BJ (cell line): ENCODE measurements at places on chromosomes 1 and 21. TPM values are rescaled to one million over a fixed set of nuclear protein-coding genes. Genes with fewer than 3 reads are reported as not detected.

The SELENON gene
- 29.4 and 39.9 TPM in 2 replicates for polyA plus RNA-seq

The UTS2 gene
- polyA plus RNA-seq: not detected in 2 replicates

The CELA3A gene
- not detected in 2 replicates for polyA plus RNA-seq

The ANKRD65 gene
- 0.31 and 0.43 TPM in 2 replicates for polyA plus RNA-seq

The MX1 gene
- 5.9 and 7.2 TPM in 2 replicates for polyA plus RNA-seq

The CHI3L1 gene
- 0.10 and 0.20 TPM in 2 replicates for polyA plus RNA-seq

The FAM110D gene
- not detected in 2 replicates for polyA plus RNA-seq

The NHLH1 gene
- 0.13 and 0.20 TPM in 2 replicates for polyA plus RNA-seq

The TRIM17 gene
- 0.33 and 0.55 TPM in 2 replicates for polyA plus RNA-seq

The SDC3 gene
- polyA plus RNA-seq: 15.4 and 18.0 TPM in 2 replicates

The MNDA gene
- not detected in 2 replicates for polyA plus RNA-seq

The FDPS gene
- polyA plus RNA-seq: 126 and 131 TPM in 2 replicates

The C1QTNF12 gene
- 0.42 and 0.43 TPM in 2 replicates for polyA plus RNA-seq

The SPRR5 gene
- not detected in 2 replicates for polyA plus RNA-seq

The ZNF281 gene
- 13.5 and 22.5 TPM in 2 replicates for polyA plus RNA-seq

The SETDB1 gene
- polyA plus RNA-seq: 26.2 and 30.7 TPM in 2 replicates

The SLC1A7 gene
- 0.20 and 0.63 TPM in 2 replicates for polyA plus RNA-seq

The KHDC4 gene
- 39.0 and 39.8 TPM in 2 replicates for polyA plus RNA-seq

The WNT3A gene
- polyA plus RNA-seq: not detected in 2 replicates

The PLXNA2 gene
- 1.9 and 2.7 TPM in 2 replicates for polyA plus RNA-seq

The DNAJC28 gene
- 0.38 and 0.91 TPM in 2 replicates for polyA plus RNA-seq

The RGS8 gene
- polyA plus RNA-seq: not detected in 2 replicates

The SELP gene
- polyA plus RNA-seq: not detected in 2 replicates

The DUSP12 gene
- 28.1 and 34.1 TPM in 2 replicates for polyA plus RNA-seq

The ZNF695 gene
- polyA plus RNA-seq: 0.76 and 1.0 TPM in 2 replicates

The FAM131C gene
- polyA plus RNA-seq: 0.34 and 0.47 TPM in 2 replicates

The ACTA1 gene
- 0.10 and 0.11 TPM in 2 replicates for polyA plus RNA-seq

The IGSF3 gene
- 0.10 and 0.15 TPM in 2 replicates for polyA plus RNA-seq

The NBPF20 gene
- 1.4 and 2.1 TPM in 2 replicates for polyA plus RNA-seq

The CNKSR1 gene
- polyA plus RNA-seq: 0.23 and 0.63 TPM in 2 replicates

The SMIM1 gene
- polyA plus RNA-seq: 1.0 TPM in 2 replicates

The GJB5 gene
- not detected in 2 replicates for polyA plus RNA-seq

The NBPF10 gene
- polyA plus RNA-seq: 0.77 and 1.0 TPM in 2 replicates

The FCGR3A gene
- not detected in 2 replicates for polyA plus RNA-seq

The CELA3B gene
- polyA plus RNA-seq: not detected in 2 replicates

The PTPRU gene
- 12.8 and 19.8 TPM in 2 replicates for polyA plus RNA-seq

The MCOLN3 gene
- 0.20 and 0.27 TPM in 2 replicates for polyA plus RNA-seq

The IL23R gene
- polyA plus RNA-seq: not detected in 2 replicates

The MAPKAPK2 gene
- 65.6 and 80.1 TPM in 2 replicates for polyA plus RNA-seq

The DENND1B gene
- polyA plus RNA-seq: 5.2 and 10.4 TPM in 2 replicates

The FAM72D gene
- 0.98 and 1.1 TPM in 2 replicates for polyA plus RNA-seq

The PLA2G2D gene
- polyA plus RNA-seq: not detected in 2 replicates

The DARS2 gene
- 15.8 and 24.3 TPM in 2 replicates for polyA plus RNA-seq
